HuH-7 (cell line): ENCODE measurements at places on chromosomes 12 and 14.

GRCh38 chr12:124888260-124888659 is 24.6 kb upstream of the SCARB1 start:
- no peak for DNase-seq

GRCh38 chr12:48998497-48999353 is 450 bp downstream of the DDN start:
- no peak for DNase-seq

DNA sequence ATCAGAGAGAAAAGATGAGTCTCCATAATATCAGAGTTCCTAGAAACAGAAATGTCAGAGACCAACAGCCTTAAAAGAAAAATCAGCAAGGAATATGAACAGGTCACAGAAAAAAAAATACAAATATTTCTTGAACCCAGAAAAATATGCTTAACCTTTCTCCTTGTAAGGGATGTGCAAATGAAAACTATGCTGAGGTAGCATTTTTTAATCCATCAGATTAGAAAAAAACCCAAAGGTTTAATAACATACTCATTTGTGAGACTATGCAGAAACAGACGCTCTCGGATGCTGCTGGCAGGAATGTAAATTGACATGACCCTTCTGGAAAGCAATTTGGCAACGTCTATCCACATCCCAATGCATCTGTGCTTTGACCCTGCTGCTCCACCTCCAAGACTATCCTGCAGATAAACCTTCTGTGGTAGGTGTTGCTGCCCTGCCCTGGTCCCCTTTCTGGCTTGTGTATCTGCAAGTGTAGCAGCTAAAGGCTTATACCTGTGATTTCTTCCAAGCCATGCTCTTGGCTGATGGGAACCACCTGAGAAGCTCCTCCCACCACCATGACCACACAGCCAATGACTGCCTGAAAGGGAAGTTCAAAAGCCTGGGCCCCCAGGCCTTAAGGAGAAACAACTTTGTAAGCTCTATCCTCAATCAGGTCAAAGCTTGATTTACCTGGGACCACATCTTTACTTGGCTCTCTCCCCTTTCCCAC is 49.4 kb downstream of the LTBP2 start:
- peak; percentile 43 for DNase-seq

GRCh38 chr14:37864861-37865718 is 269.7 kb downstream of the TTC6 start:
- DNase-seq: peak; percentile 8

- DNase-seq: peak; percentile 62
Observed at GRCh38 chr12:94145191-94145983, 3.0 kb upstream of the PLXNC1 start.

GRCh38 chr12:132343294-132344004 is 14.1 kb upstream of the GALNT9 start:
- no peak for DNase-seq

DNA sequence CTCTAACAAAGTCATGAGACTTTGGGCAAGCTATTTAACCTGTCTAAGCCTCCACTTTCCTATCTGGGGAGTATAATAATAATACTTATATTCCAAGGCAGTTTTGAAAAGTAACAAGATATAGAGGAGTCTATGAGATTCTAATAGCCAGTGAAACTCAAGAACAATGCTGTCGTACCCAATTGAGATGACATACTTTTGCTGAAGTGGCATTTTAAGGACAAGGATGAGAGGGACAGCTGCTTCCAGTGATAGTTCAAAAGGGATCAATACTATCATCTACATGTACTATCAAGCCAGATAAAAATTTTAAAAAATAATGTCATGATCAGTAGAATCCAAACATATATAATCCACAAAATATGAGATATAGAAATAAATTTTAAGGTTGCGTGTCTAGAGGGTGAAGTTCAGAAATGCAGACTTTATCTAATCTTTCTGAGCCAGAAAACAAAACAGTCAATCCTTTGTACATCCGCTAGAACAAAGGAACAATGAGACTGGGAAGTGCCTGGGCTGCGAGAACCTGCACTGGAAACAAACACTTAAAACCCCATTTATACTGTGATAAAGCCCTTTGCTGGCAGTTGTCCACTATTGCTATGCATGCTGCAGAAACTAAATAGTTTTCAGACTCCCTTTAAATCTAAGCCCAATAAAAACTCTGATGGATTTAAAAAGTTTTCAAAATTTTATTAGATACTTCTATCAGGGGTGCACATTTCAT is 38.6 kb downstream of the PTPRB start:
- no peak for DNase-seq

GRCh38 chr14:62053188-62053587 is 291.0 kb downstream of the SNAPC1 start:
- DNase-seq: no peak

GRCh38 chr12:24952389-24952788 is 3.5 kb upstream of the BCAT1 start:
- DNase-seq: no peak

- DNase-seq: no peak
Observed at GRCh38 chr12:50614167-50614759, 109.5 kb downstream of the DIP2B start.

DNA sequence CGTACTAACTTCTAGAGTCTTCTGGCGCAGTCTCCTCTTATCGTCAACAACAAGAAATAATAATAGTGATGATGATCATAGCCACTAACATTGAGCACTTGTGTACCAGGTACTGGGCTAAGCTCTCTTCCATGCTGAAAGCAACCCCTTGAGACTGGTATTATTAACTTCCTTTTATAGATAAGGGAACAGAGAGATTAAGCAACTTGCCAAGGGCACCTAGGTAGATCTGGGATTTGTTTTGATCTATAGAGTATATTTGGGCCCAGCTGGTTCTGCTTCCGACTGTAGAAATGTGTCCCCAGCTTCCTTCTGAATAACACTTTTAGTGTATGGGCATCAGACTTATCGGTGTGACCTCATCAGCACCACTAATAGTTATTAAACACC is 1.1 kb upstream of the ZNF219 start:
- DNase-seq: peak; percentile 3
